Gastrocnemius medialis (tissue), 4 donors: ENCODE measurements at places on chromosomes 3 and 15. TPM values are rescaled to one million over a fixed set of nuclear protein-coding genes. Genes with fewer than 3 reads are reported as not detected.

ANKUB1 gene
- not detected for total RNA-seq

LRRC15 gene
- not detected for total RNA-seq

HRH1 gene
- total RNA-seq = 1.0 TPM

A4GNT gene
- not detected for total RNA-seq

SAXO2 gene
- total RNA-seq = 2.0 TPM

DNA sequence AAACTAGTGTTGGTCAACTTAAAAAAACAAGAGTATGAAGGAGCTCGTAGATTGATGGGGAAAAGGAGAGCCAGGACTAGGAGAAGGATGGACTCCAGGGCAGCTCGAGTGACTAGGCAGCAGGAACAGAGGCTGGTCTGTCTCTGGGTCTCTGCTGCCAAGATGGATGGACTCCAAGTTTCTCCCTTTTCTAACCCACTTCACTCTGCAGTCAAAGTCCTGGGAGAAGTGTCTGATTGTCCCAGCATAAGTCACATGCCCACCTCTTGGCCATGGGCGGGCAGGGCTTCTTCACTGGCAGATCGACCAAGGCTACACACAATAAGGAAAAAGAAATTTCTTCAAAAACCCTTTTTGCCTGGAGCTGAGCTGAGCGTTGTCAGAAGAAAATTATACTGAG is 9.2 kb upstream of the EPB42 start:
- H3K27ac ChIP-seq = peak overlapping the region; percentile 59
- DNase-seq = no peak
- no peaks in the 10 kb centered on the region for H3K27me3 ChIP-seq
- H3K36me3 ChIP-seq = no peaks in the 10 kb centered on the region

GRCh38 chr3:51966486-51966885 is 768 bp downstream of the PCBP4 start:
- no peak for DNase-seq
- no peaks in the 10 kb centered on the region for H3K36me3 ChIP-seq
- H3K4me1 ChIP-seq = peaks cover 69% of the 10 kb centered on the region
- peak overlapping the region; percentile 76 for H3K4me3 ChIP-seq

- H3K27ac ChIP-seq = peak overlapping the region; percentile 20
- H3K36me3 ChIP-seq = no peaks in the 10 kb centered on the region
- peak; percentile 24 for DNase-seq
- H3K4me3 ChIP-seq = no peak overlapping the region
These were observed 14.8 kb downstream of the EEFSEC start for GRCh38 chr3:128167973-128168674.

DNA sequence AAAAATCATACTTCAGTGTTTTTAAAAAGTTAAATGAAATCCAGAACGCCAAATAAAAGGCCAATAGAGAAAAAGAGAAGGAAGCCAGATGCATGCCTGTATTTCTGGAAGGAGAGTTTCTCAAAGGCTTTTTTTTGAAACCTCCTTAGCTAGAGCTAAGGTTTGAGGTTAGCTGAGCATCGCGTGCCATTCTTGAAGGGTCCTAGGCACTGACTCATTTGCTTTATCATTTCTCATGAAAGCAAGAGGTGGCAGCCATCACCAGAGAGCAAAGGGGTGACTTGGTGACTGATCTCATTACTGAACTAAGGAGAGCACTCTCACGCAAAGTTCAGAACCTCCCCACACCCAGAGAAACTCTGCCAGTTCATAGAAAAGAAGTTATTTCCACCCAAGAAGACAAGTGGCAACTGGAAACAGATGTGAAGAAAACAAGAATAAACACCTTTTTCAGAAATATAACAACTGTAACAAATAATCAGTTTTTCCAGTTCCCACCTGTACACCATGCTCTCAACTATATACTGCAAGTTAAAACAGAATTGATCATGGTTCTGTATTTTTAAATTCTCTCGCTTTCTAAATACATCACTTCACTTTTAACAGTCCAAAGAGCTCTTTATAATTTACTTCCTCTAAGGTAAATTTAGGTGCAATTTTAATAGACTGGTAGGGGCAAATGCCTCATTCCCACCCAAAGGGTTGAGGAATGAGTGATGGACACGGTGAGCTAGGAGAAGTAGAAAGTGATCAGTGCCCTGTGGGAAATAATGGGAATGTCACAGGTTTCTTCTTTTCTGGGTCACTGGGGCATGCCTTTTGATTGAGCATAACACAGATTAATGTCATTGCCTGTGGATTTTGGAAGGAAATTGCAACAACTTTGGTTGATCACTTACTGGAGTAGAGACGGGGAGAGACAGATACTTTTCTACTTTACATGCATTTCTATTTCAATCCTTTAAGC is 24.7 kb downstream of the GPR15 start:
- no peaks in the 10 kb centered on the region for H3K27me3 ChIP-seq
- H3K4me1 ChIP-seq = no peaks in the 10 kb centered on the region
- H3K27ac ChIP-seq = no peak overlapping the region
- no peak overlapping the region for H3K4me3 ChIP-seq
- no peak for DNase-seq
